ENCODE measurements at places on chromosomes 6 and 20.

GRCh38 chr20:5845681-5846615 lies 95.7 kb downstream of the SHLD1 start:
- no peak for DNase-seq

DNA sequence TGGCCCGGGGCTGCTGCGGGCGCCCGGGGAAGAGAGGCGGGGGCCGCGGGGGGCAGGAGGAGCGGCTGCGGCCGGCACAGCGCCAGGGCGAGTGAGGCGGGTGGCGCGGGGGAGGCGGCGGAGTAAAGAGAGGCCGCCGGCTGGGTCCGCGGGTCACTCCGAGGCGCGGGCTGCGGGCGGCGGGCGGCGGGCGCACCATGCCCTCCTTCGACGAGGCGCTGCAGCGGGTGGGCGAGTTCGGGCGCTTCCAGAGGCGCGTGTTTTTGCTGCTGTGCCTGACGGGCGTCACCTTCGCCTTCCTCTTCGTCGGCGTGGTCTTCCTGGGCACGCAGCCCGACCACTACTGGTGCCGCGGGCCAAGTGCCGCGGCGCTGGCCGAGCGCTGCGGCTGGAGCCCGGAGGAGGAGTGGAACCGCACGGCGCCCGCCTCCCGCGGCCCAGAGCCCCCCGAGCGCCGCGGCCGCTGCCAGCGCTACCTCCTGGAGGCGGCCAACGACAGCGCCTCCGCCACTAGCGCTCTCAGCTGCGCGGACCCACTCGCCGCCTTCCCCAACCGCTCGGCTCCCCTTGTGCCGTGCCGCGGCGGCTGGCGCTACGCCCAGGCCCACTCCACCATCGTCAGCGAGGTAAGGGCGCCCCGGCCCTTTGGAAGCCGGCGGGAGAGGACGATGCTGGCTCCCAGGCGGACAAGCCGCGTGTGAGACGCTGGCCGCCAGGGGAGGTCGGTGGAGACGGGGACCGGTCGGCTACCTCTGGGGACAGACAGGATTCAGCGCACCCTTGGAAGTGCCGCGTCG lies at the start of gene SLC22A3:
SLC22A3 (plus strand) TSS at position 156 of the 797 bp plus-strand sequence; CDS start at position 198, 42 bp downstream.
- no peak for DNase-seq

- DNase-seq, result no peak
These were observed 227.7 kb upstream of the TSHZ2 start for GRCh38 chr20:52744441-52744840.

DNA sequence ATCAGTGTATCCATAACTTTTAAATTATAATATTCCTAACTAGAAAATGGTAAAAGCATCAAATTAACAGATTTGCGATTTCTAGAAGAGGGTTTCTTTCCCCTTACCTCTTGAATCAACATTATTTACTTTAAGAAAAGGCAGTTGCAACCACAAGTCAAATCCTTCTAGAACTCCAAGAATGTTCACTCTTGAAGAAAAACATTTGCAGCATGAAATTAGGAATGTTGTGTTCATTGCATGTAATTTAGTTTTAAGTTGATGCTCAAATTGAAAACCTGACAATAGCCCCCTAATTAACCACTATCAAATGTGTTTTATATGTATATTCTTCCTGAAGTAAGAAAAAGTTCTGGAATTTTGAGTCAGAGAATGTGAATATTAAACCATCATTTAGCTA lies 2.3 kb upstream of the REV3L start:
- DNase-seq, result no peak

DNA sequence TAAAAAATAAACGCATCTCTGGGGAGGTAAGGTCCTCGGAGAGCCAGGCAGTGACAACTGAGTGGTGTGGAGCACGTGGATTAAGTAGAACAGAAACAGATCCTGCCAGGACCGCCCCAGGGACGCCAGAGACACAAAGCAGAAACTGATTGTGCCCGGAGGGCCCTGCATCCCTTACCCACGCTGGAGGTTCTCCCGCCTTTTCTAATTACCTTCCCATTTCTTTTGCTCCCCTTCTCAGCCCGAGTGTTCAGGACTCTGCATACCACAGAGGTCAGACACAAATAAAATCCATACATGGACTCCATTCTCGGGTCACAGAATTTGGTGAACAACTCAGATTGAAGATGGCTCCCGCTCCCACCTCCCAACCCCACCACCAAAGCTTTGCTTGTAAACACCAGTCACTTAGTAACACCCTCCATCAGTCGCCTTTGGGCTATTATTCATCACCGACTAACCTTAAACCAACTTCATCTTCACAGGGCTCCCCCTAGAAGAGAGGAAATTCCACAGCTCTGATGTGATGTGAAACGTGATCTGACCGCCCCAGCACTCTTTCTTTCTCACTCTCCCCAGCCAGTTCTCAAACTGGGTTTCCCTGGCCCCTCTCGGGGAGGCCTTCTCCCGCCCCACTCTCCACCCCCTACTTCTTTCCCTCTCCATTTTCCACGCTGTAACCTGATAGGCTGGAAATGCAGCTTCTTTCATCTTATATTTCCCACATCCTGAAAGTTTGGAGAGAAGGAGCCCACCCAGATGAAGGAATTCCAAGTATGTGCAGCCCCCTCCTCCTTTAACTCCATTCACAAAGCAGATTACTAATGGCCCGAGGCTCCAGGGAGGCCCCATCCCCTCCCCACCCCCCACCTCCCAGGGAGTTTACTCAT lies 32.5 kb upstream of the PIM1 start:
- DNase-seq, result no peak

DNA sequence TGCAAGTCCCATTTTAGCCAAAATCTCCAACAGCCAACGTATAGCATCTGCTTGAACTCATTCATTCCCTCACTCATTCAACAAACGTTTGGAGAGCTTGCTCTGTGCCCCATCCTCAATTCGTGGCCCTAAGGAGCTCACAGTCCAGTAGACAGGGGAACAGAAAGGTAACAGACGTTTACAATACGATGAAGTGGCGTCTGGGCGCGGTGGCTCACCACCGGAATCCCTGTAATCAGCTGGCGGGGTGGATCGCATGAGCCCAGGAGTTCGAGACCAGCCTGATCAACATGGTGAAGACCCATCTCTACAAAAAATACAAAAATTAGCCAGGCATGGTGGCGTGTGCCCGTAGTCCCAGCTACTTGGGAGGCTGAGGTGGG lies 790 bp upstream of the E2F1 start:
- DNase-seq, result no peak

DNA sequence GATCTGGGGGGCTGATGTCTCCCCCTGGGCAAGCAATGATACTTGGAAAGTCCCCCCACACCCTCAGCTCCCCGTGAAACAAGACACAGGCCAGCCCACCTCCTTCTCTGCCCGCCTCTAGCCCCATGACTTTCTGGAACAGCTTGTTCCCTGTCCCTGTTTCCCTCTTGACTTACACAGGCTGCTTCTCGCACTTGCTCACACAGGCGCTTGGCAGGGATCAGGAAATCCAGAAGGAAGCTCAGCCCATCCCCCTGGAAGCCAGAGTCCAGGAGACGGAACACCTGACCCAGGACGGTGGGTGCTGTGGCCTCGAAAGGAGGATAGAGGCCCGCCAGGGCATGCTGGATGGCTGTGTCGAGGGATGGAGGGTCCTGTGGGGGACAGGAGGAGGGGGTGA lies 14.8 kb downstream of the KIAA1755 start:
- DNase-seq, result no peak

DNA sequence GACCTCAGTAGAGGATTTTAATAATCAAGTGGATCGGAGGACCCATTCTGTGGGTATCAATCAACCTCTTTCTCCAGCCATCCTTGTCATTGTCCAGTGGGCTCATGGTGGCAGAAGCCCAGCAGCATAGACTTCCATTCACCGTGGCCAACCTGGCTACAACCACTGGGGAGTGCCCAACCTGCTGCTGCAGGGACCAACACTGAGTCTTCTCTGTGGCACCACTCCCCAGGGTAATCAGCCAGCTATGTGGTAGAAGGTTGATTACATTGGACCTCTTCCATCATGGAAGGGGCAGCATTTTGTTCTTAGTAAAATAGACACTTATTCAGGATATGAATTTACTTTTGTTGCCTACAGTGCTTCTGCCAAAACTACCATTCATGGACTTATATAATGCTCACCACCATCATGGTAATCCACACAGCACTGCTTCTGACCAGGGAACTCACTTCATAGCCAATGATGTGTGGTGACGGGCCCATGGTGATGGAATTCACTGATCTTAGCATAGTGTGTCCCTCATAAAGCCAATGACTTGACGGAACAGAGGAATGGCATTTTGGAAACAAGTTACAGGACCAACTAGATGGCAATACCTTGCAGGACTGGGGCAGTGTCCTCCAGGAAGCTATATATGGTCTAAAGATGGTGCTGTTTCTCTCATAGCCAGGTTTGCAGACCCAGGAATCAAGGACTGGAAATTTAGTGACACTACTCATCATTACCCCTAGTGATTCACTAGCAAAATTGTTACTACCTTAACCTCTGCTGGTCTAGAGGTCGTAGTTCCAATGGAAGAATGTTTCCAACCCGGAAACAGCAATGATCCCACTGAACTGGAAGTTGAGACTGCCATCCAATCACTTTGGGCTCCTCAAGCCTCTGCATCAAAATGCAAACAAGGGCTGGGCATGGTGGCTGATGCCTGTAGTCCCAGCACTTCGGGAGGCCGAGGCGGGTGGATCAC lies 7.6 kb downstream of the CD24 start:
- DNase-seq, result no peak

DNA sequence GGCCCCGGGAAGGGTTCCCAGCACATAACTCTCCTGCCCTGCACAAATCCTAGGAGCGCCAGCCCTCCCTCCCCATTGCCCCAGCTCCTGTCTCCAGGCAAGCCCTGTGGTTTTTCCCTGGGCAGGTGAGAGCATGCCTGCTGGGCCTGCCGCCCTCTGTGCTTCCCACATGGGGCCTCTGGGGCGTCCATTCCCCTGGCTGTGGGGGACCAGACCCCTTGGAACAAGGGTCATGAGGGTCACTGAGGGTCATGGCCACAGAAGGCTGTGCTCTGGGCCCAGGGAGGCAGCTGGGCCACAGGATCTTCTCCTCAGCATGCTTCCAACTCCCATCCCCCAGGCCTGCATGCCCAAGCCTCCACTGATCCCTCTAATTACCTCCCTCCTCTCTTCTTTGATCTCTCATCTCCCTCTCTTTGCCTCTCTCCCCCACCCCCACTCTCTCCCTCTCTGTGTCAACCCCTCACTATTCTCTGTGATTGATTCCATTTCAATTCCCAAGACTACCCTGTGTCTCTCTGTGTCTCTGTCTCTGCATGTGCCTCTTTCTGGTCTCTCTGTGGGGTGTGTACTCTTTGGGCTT lies 6.1 kb downstream of the MDFI start:
- no peak for DNase-seq

DNA sequence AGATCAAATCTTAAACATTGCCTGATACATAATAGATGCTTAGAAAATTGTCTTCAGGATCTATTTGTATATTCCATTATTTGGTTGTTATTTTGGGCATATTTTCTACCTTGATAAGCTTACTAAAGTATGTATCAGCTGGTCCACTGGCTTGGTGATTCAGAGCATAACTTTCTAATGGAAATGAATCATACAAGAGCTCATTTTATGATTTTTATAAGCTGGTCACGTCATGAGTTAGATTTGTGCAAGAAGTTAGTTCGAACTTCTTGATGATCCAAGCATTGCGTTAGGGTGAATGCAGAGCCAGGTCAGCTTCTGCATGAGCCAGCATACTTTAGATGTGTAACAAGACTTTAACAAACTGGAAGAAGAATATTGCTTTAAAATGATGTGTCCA lies 144.5 kb upstream of the FLRT3 start:
- no peak for DNase-seq

DNA sequence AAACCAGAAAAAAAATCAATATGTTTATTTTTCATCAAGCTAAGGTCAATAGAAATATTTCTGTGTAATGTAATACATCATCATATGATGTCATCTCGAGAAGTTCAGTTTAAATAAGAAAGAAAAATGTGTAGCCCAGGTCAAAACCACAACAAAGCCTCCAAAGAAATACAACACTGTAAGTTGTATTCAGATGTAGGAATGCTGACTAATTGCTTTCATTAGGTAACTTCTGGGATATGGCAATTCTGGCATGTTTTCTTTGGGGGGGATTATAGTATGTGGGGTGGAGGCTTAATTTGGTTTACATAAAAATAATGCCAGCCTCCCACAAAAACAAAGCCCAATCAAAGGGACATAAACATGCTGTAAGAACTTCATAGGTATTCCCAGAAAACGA lies 881.8 kb upstream of the CITED2 start:
- DNase-seq, result no peak

GRCh38 chr6:158631678-158632537 lies 12.6 kb downstream of the DYNLT1 start:
- no peak for DNase-seq

- no peak for DNase-seq
These were observed 18.3 kb upstream of the PLN start for GRCh38 chr6:118529756-118530155.

DNA sequence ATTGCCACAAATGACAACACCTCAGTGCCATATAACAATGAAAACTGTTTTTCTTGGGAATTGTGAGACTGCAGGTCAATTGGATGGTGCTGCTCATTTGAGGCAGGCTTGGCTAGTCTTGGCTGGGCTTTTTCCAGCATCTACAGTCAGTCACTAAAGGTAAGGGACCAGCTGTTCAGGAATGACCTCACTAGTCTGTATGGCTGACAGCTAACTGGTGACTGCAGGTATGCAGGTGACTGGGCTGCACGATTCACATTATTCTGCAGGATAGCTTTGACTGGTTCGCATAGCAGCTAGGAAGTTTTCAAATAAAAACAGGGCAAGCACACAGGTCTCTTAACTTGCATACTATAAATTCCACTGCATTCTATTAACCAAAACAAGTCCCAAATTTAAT lies 22.1 kb upstream of the HMGCLL1 start:
- DNase-seq, result no peak

GRCh38 chr6:165662749-165663376 lies at the start of gene PDE10A:
Gene PDE10A (minus strand): TSS chr6:165663241. CDS start chr6:165662811, 430 bp downstream.
- no peak for DNase-seq

GRCh38 chr6:100880149-100880852 lies 828 bp downstream of the ASCC3 start:
- DNase-seq, result no peak

DNA sequence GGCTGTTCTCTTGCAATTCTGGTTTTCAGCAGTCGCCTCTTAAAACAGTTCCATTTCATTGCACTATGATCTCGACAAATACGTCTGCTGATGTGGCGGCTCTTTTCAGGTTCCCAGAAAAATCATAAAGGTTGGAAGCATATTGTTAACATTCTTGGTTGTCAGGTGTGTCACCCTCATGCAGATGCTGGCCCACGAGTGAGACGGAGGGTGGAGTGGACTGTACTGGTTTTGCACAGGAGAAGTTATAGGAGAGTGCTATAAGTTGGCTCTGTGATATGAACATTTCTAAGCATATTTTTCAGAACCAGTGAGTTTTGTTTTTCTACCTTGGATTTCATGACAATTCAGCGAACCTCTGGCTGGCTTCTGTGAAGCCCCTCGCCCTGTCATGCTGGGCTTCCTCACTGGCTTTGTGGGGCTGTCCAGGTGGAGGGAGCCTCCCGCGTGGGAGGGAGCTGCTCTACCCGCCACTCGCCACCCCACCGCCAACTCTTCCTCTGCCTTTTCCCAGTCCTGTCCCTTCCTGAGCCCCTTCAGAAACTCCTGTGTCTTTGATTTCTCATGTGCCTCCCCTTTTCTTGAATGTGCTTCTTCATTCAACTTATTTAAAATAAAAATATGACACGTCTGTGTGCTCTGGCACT lies 10.6 kb downstream of the IRF4 start:
- DNase-seq, result no peak

- DNase-seq, result no peak
These were observed 178.3 kb downstream of the TMEM242 start for GRCh38 chr6:157144859-157145568.
